ENCODE measurements at places on chromosomes 7 and 10.
A peak's percentile ranks its signal among the peaks of the same experiment; 100 is the strongest.

DNA sequence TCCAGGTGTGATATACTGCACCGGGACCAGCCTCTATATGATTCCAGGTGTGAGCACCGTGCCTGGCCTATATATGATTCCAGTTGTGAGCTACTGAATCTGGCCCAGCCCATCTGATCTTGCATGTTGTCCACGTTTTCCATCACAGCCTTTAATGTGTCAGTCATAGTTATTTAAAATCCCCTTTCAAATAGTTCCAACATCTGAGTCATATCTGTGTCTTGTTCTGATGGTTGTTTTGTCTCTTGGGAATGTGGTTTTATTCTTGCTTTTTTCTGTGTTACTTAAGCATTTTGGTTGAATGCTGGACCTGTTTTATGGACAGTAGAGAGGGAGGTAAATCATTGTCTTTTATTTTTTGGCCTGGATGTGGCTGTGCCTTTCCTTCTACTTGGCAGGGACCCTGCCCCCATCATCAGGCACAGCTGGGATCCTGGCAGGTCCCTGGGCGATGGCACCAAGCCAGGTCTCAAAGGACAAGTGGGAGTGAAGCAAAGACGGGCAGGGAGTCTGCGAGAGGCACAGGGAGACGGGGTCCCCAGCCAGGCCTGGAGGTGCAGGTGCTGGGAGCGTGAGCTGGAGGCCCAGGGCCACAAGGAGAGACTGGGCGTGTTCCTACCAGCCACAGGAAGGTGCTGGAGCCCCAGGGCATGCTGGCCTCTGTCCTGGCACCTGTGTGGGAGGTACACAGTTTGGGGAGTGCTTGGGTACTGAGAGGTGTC lies 94.7 kb downstream of the DYNC2I1 start:
- no peak overlapping the region for H3K4me3 ChIP-seq
- H3K4me1 ChIP-seq: no peaks in the 10 kb centered on the region
- H3K36me3 ChIP-seq: no peaks in the 10 kb centered on the region
- DNase-seq: no peak

- H3K4me3 ChIP-seq: peak overlapping the region; percentile 53
- H3K27me3 ChIP-seq: no peaks in the 10 kb centered on the region
- H3K36me3 ChIP-seq: no peaks in the 10 kb centered on the region
These were observed 14.3 kb downstream of the TES start for GRCh38 chr7:116224492-116225098.

DNA sequence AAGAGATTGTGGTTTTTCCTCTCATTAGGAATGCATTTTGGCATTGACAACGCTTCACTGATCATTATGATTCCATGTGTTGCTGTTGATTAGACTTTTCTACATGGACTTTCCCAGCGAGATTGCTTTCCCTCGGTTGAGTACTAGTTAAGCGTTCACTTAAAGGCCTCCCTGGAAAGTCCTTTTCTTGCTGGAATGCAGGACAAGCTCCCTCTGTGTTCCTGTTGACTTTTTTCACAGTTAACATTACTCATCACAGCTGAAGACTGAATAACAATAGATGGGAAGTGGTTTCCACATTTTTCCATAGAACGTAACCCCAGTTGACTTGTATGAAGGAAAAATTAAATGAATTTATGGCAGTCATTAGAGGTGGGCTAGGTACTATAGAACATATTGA lies 2.6 kb upstream of the CAV1 start:
- H3K27ac ChIP-seq: no peak overlapping the region
- H3K4me3 ChIP-seq: no peak overlapping the region
- no peak for DNase-seq
- H3K36me3 ChIP-seq: no peaks in the 10 kb centered on the region
- no peaks in the 10 kb centered on the region for H3K27me3 ChIP-seq
- peaks cover 7% of the 10 kb centered on the region for H3K4me1 ChIP-seq

DNA sequence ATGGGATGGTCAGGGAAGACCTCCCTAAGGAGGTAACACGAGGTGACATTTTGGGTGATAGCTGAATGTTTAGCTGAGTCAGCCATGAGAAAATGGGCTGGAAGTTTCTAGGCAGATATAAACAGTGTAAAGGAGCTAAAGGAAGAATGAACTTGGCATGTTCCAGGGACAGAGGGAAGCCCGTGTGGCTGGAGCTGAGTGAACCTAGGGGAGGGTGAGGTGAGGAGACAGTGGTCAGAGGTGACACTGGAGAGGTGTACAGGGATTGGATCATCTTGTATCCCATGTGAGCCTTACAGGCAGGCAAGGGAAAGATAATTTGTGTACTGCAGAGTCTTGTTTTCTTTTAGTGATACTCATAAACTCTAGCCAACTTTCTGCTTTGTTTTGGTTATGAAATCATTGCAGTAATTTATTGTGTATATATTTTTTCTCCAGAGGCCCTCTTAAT lies 1.8 kb downstream of the STARD3NL start:
- H3K27ac ChIP-seq: peak overlapping the region; percentile 90
- H3K4me1 ChIP-seq: no peaks in the 10 kb centered on the region
- no peak for DNase-seq
- H3K36me3 ChIP-seq: peaks cover 3% of the 10 kb centered on the region
- H3K27me3 ChIP-seq: no peaks in the 10 kb centered on the region

GRCh38 chr10:103968441-103969391 lies 1.8 kb downstream of the SLK start:
- peak overlapping the region; percentile 5 for H3K27ac ChIP-seq
- H3K36me3 ChIP-seq: no peaks in the 10 kb centered on the region
- no peaks in the 10 kb centered on the region for H3K27me3 ChIP-seq
- peak overlapping the region; percentile 87 for H3K4me3 ChIP-seq

DNA sequence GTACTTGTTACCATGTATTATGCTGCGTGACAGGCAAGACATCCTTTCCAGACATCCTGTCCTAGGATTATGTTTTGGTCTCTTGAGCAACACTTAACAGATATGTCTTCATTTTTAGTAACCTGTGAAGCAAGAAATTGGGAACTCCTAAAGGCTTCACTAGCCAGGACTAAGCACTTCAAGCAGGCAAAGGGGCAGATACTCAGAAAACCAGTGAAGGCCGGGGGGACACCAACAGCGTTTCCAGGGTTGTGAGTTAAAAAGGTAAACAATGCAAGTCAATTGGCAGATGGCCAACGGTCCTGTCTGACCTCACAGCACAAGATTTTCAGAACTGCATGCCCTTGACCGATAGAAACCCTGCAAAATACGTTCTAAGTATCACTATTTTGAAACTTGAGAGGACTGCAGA lies 77.6 kb upstream of the SFMBT2 start:
- H3K4me3 ChIP-seq: no peak overlapping the region
- no peaks in the 10 kb centered on the region for H3K27me3 ChIP-seq
- H3K36me3 ChIP-seq: no peaks in the 10 kb centered on the region
- no peak overlapping the region for H3K27ac ChIP-seq

GRCh38 chr10:57919864-57920263 lies 347.8 kb downstream of the IPMK start:
- no peak for DNase-seq
- no peak overlapping the region for H3K27ac ChIP-seq
- no peaks in the 10 kb centered on the region for H3K36me3 ChIP-seq
- H3K4me1 ChIP-seq: no peaks in the 10 kb centered on the region
- H3K4me3 ChIP-seq: no peak overlapping the region

DNA sequence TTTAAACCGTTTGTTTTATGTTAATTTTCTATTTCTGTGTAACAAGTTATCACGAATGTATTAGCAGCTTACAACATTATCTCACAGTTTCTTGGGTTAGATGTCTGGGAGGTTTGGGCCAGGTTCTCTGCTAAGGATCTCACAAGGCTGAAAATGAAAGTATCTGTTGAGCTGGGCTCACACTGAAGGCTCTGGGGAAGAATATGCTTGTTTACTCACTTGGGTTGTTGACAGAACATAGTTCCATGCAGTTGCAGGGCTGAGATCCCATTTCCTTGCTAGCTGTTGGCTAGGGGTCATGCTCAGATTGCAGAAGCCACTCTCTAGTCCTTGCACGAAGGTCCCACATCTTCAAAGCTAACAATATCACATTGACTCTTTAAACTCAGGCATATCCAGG lies 266.6 kb upstream of the GNAI1 start:
- no peak for DNase-seq
- no peaks in the 10 kb centered on the region for H3K4me1 ChIP-seq
- no peaks in the 10 kb centered on the region for H3K36me3 ChIP-seq
- no peaks in the 10 kb centered on the region for H3K27me3 ChIP-seq
- H3K27ac ChIP-seq: no peak overlapping the region
- H3K4me3 ChIP-seq: no peak overlapping the region

DNA sequence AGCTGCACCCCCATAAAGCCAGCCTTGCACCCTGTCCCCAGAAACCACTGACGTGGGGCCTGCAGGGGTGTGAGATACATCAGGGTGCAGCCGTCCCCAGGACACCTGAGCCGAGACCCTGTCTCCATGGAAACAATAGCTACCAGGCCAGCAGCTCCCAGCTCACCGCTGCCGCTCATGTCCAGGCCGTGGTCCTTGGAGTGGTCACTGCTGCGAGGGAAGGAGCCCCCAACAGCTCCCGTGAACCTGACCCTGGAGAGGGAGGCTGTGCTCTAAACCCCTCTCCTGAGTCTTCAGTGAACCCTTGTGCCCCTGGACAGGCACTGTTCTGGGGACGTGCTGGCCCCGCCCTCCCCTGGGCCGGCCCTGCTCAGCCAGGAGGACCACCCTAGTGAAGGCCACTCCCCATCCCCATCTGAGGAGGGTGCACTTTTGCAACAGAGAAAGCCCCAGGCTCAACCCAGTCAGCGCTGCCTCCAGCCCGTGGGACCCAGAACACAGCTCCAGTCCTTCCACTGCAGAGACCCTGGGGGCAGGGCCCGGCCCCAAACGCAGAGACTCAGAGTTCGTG lies 19.6 kb upstream of the INPP5A start:
- H3K27ac ChIP-seq: no peak overlapping the region
- H3K4me1 ChIP-seq: no peaks in the 10 kb centered on the region
- no peak for DNase-seq
- H3K4me3 ChIP-seq: no peak overlapping the region

DNA sequence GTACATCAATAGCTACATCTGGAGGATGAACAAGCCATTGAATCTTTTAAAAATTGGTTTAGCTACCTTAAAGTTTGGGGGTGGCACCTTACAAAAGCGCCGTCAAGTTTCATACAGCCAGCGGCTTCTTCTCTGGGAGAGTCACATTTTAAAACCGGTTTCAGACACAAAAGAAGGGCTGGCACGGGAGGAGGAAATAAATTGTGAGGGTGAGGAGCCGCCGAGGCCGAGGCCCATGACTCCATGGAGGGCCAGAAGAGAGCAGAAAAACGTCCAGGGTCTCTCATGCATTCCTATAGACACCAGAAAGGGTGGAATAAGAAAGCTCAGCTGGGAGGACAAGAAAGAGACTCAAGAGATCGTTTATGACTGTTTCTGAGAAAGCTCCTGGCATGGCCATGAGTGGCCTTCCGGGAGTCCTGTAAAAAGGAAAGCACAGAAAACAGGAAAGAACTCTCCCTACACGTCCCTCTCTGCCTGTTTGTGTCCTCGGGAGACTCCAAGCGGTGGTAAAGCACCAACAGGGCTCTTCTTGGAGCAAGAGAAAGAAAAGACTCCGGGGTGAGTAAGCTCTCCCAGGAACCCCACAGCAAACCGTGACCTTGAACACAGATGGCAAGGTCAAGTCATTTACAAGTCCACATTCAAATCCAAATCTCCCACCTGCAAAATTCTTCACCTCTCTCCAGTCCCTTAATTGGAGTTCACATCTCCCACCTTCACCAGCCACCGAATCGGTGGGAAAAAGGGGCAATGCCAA lies 1.8 kb downstream of the FRAT2 start:
- peaks cover 9% of the 10 kb centered on the region for H3K27me3 ChIP-seq
- no peak for DNase-seq
- H3K4me3 ChIP-seq: peak overlapping the region; percentile 89
- H3K36me3 ChIP-seq: no peaks in the 10 kb centered on the region

DNA sequence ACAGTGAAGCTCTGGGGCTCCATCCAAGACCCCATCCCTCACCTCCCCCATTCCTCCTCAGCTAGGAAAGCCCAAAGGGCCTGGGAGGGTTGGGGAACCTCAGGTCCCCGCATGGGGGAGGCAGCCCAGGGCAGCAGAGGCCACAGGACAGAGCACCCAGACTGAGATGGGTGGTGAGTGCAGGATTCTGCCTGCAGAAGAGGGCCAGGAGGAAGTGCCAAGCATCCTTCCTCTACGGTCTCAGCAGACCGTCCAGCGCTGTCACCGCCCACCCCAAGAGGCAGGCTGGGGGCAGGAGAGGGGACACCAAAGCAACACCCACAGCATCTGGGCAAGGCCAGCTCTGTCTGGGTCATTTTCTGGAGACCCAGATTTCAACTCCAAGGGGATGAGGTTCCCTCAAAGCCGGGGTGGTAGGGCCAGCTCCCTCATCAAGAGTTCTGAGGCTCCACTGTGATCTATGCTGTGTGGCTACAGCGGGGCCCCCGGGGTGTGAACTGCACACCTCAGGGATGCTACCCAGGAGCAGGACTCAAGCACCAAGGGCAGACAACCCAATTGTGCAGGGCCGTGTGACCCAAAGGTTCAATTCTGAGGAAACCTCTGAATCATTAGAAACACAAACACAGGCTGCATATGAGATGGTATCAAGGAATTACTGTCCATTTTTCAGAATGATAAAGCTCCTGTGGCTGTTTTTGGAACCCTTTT lies 46.8 kb downstream of the CAMK2B start:
- no peaks in the 10 kb centered on the region for H3K36me3 ChIP-seq
- H3K4me3 ChIP-seq: no peak overlapping the region
- DNase-seq: no peak
- no peak overlapping the region for H3K27ac ChIP-seq

- no peaks in the 10 kb centered on the region for H3K36me3 ChIP-seq
- no peak overlapping the region for H3K4me3 ChIP-seq
- no peak overlapping the region for H3K27ac ChIP-seq
- H3K27me3 ChIP-seq: no peaks in the 10 kb centered on the region
These were observed 9.8 kb downstream of the PTPRZ1 start for GRCh38 chr7:121882731-121883130.

DNA sequence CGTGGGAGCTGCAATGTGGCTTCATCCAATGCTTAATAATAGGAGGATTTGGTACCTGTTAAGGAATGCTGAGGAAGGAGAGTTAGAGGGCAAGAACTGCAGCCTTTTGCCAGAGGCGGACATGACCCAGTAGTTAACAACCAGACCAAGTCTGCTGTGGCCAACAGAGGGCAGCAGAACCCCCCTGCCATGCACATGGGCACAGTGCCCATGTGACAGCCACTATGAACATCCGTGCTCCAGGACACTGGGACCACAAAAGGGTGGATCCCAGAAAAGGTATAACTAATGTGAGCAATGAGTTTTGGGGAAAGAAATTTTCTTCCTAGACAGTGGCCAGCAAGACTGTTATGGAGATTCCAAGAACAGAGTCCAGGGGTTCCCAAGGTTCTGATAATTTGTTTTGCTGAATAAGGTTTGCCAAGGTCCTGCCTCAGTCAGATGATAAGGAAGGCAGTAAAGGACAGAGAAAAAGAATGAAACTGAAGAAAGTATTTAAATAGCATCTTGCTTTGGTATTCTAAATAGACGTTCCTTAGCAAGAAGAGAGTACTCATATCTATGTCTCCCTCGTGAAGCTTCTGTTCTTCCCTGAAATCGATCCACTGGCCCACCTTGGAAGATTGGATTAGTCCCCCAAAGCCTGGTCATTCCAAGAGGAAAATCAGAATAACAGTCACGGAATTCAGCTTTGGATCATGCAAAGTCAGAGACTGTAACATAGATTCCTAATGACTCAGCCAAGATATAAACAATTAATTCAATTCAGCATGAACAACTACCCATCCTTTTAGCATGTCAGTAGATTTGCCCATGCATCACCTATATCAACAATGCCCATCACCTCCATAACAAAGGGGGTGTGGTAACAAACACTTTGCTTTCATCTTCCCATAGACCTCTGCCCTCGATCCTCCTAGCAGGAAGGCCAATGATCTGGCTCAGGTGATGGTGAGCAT lies 56.0 kb downstream of the LGI1 start:
- DNase-seq: no peak
- H3K27ac ChIP-seq: no peak overlapping the region
- H3K4me1 ChIP-seq: no peaks in the 10 kb centered on the region
- no peaks in the 10 kb centered on the region for H3K36me3 ChIP-seq

GRCh38 chr10:14904316-14904732 lies 25.7 kb downstream of the SUV39H2 start:
- H3K4me1 ChIP-seq: no peaks in the 10 kb centered on the region
- no peak for DNase-seq
- H3K4me3 ChIP-seq: no peak overlapping the region
- H3K27ac ChIP-seq: no peak overlapping the region

All from GM12878 (cell line).